ENCODE measurements at places on chromosomes 5 and 9.

DNA sequence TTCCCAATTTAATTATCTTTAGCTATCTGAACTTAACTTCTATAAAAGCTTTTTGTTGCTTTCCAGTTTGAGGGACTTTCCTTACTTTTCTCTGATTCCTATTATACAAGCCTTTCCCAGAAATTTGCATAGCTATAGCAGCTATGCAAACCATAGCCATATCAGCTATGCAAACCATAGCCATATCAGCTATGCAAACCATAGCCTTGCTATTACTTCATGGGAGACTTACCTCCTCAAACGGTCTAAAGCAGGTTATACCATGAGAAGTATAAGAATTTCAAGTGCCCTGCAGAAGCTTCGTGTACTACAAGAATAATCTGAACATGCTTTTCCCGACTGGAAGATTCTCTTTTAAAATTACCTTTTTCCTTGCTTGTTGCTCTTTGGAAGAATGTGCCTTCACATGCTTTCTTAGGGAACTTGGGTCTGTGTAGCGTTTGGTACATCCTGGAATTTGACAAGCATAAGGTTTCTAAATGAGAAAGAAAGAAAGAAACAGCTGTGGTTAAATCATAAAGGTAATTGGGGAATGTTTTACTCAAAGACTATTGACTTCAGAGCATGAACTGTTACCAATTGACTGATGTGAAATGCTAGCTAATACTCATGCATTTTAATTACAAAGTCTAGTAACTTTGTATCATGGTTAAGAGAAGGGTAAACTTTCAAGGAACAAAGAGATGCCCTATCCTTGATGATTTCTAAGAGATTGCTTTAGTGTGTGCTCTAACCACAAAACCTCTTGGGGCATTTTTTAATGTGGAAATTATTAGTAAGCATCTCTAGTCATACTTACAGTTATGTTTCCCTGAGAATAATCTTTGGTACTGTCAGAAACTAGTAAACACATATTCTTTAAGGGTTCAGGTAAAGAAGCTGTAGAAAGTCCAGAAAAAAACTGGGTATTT lies 367.6 kb downstream of the GLIS3 start:
- DNase-seq, result no peak

GRCh38 chr9:126336736-126337325 lies 10.2 kb downstream of the MVB12B start:
- no peak for DNase-seq

- DNase-seq, result no peak
Observed at GRCh38 chr5:95731571-95732554, 727 bp downstream of the RHOBTB3 start.

DNA sequence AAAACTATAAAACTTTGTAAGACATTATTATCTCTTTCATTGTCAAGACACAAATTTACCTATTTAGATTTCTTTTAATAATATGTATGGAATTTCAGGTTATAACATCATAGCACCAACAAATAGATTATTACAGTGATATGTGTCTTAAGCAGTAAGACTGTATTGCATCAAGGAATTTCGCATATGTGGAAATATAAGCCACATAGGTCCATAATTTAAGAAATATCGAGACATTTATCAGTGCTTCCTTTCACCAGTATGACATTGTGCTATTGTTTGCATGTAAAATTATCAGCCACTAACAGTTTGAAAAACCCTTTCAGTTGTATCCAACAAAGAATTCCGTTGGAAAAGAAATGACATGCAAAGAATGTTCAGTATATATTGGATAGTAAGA lies 186.7 kb upstream of the RASA1 start:
- DNase-seq, result no peak

DNA sequence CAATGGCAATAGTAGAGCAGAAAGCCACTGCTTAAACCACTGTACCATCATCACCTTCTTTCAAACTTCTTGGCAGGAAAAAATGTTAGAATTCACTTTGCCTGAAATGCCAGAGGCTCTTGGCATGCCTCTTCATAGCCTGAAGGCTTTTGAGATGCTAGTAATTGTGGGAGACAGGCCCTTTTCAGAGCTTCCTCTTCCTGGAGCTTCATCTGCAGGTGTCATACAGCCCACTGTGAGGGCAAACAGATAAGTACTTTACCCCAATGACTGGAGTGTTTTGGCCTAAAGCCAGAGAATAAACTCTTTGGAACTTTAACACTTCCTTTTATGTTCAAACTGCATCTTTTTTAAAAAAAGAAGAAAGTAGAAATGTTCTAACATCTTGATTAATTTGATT lies 81.3 kb upstream of the TMEM171 start:
- DNase-seq, result peak; percentile 0

GRCh38 chr9:105510024-105510423 lies 47.9 kb upstream of the FKTN start:
- no peak for DNase-seq

- no peak for DNase-seq
Observed at GRCh38 chr5:636951-637350, 24.8 kb downstream of the CEP72 start.

DNA sequence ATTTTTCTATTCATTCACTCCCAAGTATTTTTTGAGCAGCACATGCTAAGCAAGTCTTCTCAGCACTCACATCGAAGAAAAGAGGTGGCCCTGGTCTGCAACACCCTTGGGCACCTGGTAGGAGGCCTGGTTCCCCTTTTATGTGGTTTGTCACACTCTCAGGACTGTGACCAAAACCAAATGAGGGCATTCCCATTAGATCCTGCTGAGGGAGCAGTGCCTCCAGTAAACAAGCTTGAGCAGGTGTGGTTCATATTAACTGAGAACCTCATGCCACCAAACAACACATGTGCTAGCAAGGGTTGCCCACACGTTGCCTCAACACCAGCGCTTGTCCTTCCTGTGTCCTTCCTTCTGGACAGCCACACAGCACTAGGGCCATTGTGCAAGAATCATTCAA lies 26.9 kb upstream of the SYK start:
- DNase-seq, result no peak

GRCh38 chr5:73188764-73189531 lies 16.0 kb downstream of the TMEM174 start:
- DNase-seq, result no peak

DNA sequence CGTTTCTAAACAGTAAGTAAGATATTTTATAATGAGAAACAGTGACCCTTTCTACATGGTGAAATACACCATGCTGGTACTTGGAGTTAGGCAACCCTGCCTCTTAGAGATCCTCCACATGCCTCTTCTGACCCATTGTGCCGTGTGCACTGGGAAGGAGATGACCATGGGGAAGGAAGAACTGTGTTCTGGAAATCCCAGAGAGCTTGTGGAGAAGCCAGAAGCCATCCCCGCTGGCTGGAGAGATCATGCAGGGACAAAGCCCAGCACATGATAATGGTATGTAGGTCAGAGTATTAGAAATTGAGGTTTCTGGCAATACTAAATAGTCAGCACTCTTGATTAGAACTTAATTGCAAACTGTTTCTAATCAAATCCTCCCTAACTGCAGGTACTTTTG lies 307.3 kb downstream of the FBXL7 start:
- DNase-seq, result no peak

Data from NCI-H1105 (cell line).